NCI-H1694 (cell line): ENCODE measurements at places on chromosomes 2 and 18.

DNA sequence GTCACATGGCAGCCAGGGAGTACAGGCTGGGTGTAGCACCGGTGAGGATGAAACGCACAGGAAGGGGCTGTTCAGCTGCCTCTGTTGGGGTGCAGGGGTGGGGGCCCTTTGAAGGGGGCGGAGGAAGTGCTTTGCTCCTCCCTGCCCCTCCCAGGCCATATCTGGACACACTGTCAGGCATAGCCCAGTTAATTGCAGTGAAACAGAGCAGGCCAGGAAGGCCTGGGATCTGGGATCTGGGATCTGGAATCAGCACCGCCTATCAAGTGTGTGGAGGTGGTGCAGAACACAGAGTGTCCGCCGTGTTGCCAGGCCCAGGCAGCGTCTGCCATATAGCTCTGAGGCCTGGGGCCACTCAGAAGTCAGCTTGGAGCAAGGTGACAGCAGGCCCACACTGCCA is 119.3 kb upstream of the MSH2 start:
- no peak for DNase-seq

GRCh38 chr18:37430357-37431076 is 135.1 kb downstream of the CELF4 start:
- no peak for DNase-seq

DNA sequence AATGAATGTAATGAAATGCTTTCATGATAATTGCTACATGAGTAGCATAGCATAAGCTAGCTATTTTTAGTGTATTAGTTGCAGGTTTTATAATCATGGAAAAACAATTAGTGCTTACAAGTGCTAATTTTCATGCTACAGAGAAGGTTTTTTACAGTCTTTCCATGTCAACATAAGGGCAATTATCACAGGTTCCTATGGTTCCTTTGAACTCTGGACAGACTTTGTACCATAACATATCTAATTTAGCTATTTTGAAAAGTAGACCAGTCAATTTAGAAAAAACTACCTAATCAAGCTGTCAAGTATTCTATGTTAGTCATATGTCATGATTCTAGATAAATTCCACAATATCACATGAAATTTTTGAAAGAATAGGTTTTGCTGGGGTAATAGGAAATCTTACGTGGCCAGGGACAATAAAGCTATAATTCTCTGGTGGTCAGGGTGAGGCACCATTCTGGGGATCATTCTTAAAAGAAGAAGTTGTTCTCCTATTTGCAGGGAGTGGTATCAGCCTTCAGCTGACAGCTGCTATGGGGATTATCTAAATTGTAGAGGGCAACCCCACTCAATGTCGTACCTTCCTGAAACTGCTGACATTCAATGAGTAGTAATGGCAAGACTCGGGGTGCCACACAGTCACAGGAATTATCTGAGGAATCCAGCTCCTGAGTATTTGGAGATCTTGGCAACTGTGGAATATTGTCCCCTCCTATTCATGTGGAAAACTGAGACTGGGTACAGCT is 724.0 kb upstream of the LINC00305 start:
- DNase-seq: no peak

GRCh38 chr2:106694964-106695470 is 190.9 kb downstream of the ST6GAL2 start:
- no peak for DNase-seq

GRCh38 chr2:229422063-229422462 is 151.0 kb upstream of the PID1 start:
- DNase-seq: no peak

DNA sequence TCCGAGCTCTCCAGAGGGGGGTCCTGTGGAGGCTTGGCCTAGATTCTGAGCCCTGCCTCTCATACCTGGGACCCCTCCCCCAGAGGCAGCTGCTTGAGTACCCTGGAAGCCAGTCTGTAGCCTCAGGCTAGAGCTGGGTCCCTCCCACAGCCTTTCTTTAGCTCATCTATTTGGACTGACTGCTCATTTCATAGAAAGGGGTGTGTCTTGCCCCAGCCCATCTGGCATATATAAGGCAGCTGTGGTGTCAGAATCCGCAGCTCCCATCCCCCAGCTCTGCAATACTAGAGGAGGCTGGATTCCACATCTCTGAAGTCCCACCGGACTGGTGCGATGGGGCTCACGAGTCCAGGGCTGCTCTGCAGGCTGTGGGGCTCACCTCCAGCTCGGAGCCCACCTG is 26.1 kb downstream of the MPHOSPH10 start:
- DNase-seq: peak; percentile 85

DNA sequence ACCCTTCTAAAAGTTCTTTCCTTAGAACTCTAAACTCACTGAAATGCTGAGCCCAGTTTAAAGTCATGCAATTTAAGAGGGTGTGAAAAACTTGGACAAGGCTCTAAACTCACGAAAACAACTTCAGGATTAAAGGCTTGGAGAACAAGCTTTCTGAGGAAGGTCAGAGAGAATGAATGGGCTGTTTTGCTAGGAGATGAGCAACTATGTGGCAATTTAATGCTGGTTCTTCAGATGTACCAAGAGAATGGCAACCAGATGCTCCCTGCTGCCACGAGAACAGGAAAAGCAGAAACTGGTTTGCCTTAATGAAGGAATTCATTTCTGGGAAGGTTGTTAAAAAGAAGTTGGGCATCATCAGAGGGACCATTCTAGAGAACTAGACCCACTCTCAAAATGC is 77.8 kb upstream of the PMAIP1 start:
- DNase-seq: no peak

DNA sequence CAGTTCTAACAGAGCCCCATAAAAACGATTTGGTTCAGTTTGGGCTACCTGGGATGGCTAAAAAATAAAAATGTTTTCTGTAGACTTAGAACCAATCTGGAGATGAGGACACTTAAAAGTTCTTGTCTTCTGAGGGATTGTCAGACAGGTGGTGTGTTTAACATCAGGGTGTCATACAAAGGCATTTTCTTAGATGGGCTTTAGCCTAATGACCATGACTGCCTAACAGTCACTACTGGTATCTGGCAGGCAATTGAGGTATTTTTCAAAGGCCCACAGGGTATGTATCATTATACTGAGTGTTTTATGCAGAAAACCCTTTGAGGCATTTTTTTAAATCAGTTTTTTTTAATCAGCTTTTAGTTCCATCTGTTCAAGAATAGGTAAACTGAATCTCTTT is 341.4 kb downstream of the PARD3B start:
- no peak for DNase-seq

GRCh38 chr18:25349926-25350487 is 2.0 kb downstream of the ZNF521 start:
- DNase-seq: no peak

DNA sequence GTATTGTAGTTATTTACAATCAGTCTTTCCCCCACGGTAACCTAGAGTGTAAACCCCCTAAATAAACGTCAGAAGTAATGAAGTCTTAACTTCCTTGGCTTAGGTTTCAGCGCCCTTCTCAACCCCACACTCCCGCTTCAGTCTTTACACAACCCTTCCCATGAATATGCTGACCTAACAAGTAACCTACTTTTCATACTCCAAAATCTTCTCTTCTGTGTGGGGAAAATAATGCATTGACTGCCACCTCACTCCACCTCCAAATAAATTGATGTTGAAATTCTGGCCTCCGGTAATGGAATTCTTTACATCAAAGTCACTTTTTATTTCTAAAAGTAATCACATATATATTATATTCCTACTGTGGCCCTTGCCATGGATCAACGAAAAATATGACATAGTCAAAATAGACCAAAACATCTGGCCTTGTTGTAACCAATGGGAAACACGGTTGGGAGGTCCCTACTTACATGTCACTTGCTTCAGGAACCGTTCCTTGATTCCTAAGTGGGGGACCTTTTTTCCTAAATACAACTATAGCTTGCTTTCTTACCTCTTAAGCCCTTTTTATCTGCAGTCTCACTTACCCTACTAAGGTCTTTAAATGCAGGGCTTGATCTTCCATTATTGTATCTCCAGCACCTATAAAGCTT is 961 bp downstream of the GEN1 start:
- peak; percentile 40 for DNase-seq

GRCh38 chr2:26735097-26735496 is 29.0 kb upstream of the SLC35F6 start:
- no peak for DNase-seq

- no peak for DNase-seq
Measured at GRCh38 chr2:145789636-145790035, 1269.7 kb upstream of the ZEB2 start.

DNA sequence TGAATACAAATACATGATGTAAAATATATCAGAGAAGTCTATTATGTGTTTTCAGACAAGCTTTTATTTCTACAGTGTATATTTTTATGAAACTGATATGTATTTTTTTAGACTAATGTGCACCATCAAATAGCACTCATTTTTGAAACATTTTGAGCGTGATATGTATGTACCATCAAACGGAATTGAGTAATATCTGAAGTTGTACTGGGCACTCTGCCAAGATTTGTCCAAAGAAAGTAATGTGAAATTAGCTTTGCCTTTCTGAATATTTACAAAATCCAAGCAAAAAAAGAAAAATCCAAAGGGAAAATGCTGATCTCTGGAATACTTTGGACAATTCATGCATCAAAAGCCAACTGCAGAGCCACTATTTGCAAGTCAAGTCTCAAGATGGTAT is 972.0 kb downstream of the DPP10 start:
- no peak for DNase-seq
